WTC11 (cell line): ENCODE measurements at places on chromosomes 13 and 19. TPM values are rescaled to one million over a fixed set of nuclear protein-coding genes. Genes with fewer than 3 reads are reported as not detected.

SIX5 gene
- total RNA-seq, result 26.0 to 37.0 TPM (median 36.5 TPM) in 3 replicates

GRCh38 chr13:72113076-72113475 lies 246.1 kb upstream of the DACH1 start:
- no peak overlapping the region for H3K27ac ChIP-seq
- H3K4me3 ChIP-seq, result no peak overlapping the region
- no peaks in the 10 kb centered on the region for H3K27me3 ChIP-seq
- H3K4me1 ChIP-seq, result no peaks in the 10 kb centered on the region

- no peak for DNase-seq
- no peaks in the 10 kb centered on the region for H3K36me3 ChIP-seq
- H3K4me1 ChIP-seq, result no peaks in the 10 kb centered on the region
- H3K4me3 ChIP-seq, result no peak overlapping the region
- H3K27ac ChIP-seq, result no peak overlapping the region
- no peaks in the 10 kb centered on the region for H3K27me3 ChIP-seq
These were observed 13.5 kb downstream of the SPPL2B start for GRCh38 chr19:2341982-2342381.

- H3K4me1 ChIP-seq, result peaks cover 6% of the 10 kb centered on the region
- peaks cover 6% of the 10 kb centered on the region for H3K27me3 ChIP-seq
- H3K36me3 ChIP-seq, result no peaks in the 10 kb centered on the region
- no peak for DNase-seq
- no peak overlapping the region for H3K27ac ChIP-seq
- no peak overlapping the region for H3K4me3 ChIP-seq
These were observed 126.8 kb upstream of the SPATA13 start for GRCh38 chr13:24033527-24034302.

IZUMO2 gene
- 1.0 to 3.5 TPM (median 2.4 TPM) in 3 replicates for total RNA-seq
